ENCODE measurements at places on chromosomes 6 and 20.
A peak's percentile ranks its signal among the peaks of the same experiment; 100 is the strongest.

- no peak for DNase-seq
Measured at GRCh38 chr6:42118162-42119001, 24.0 kb downstream of the C6orf132 start.

- DNase-seq, result peak; percentile 60
Measured at GRCh38 chr6:392441-393390, 1.2 kb downstream of the IRF4 start.

- no peak for DNase-seq
Measured at GRCh38 chr20:43642548-43642947, 24.4 kb upstream of the MYBL2 start.

DNA sequence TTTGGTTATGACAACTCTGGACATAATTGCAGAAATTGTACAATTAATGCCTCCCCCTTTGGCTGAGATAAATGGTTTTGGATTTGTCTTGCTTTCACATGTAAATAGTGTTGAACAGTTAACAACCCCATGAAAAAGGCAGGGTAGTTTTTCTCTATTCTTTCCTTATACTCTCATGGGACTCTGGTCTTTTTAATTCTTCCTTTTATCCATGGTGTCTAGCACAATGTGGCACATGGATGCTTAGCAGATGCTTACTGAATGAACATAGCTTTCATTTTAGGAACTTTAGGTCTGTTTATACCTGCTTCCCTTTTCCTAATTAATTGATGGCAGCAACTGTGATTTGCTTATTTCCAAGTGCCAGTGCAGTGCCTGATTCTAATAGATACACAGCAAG, 75.6 kb downstream of the NCOA3 start:
- no peak for DNase-seq

DNA sequence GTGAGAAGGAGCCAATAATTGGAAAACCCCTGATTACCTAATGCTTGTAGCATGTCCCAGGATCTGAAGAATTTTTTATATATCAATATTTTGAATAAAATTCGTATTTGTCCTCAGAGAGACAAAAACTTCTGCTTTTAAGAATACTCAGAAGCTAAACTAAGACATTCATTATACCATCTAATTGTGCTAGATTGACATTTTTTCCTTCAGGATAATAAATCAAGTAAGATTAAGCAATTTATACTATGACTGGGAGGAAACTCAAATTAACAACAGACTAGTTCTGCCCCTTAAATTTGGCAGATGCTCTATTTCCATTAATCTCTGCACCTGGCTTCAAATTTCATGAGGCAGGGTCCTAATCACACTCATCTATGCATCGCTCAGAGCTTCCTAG, 291.4 kb downstream of the PLCB1 start:
- no peak for DNase-seq

DNA sequence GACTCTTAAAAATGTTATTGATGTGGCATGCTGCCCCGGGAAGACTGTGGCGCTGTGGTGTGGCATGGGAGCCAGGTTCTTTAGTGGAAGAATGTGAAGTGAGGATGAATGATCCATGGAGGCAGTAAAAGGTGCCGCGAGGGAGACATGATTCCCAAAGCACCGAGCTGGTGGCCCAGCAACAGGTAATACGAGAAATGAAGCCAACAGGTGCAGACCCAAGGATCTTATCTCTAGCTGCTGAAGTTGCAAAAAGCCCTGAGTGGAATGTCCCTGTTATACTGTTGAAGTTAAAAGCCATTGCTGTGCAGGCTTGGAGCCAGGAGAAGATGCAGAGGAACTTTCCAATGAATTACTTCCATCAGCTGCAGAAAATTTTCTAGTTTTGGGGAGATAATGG, 53.5 kb downstream of the OR2B6 start:
- DNase-seq, result no peak

- DNase-seq, result no peak
Measured at GRCh38 chr20:23550227-23550626, 18.1 kb downstream of the CST9L start.

DNA sequence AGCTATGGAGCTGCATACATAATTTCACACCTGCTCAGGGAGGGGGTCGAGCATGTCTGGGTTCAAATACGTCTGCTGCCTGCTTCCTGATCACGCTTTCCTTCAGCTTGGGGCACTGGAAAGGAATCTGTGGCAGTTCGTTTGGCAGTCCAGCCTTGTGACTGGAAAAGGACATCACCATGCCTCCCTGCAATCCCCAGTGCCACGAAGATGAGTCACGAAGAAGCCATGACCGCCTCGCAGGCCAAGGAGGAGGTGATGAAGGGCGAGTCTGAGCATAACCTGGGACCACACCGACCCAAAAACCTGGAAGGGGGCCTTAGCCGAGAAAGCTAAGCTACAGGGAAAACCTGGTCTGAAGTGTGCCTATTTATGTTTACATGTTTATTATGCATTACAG, 13.1 kb downstream of the JAG1 start:
- no peak for DNase-seq

GRCh38 chr6:163935158-163935762, 520.7 kb downstream of the QKI start:
- DNase-seq, result no peak

DNA sequence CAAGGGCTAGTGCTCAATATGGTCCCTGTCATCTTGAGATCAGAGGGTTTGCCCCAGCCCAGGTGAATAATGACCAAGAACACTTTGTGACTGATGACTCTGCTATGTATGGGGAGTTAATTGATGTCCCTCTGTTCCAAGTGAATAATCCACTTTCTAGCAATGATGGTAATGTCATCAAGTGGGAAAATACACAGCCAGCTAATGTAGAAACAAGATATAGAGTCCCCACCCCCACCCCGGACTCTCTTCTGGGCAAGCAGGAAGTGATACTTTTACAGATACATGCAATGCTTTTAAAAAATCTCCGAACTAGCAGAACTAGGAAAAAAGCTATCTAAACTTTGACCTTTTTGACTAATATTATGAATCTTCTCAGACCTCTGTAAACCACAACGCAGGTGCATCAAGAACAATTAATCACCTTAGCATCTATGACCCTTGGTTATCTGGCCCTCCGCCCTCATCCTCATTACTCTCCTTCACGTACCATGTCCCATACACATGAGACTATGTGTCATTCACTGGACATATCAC, 30.5 kb downstream of the CNR1 start:
- peak; percentile 47 for DNase-seq

GRCh38 chr20:54194724-54195438, 13.0 kb upstream of the PFDN4 start:
- DNase-seq, result no peak

DNA sequence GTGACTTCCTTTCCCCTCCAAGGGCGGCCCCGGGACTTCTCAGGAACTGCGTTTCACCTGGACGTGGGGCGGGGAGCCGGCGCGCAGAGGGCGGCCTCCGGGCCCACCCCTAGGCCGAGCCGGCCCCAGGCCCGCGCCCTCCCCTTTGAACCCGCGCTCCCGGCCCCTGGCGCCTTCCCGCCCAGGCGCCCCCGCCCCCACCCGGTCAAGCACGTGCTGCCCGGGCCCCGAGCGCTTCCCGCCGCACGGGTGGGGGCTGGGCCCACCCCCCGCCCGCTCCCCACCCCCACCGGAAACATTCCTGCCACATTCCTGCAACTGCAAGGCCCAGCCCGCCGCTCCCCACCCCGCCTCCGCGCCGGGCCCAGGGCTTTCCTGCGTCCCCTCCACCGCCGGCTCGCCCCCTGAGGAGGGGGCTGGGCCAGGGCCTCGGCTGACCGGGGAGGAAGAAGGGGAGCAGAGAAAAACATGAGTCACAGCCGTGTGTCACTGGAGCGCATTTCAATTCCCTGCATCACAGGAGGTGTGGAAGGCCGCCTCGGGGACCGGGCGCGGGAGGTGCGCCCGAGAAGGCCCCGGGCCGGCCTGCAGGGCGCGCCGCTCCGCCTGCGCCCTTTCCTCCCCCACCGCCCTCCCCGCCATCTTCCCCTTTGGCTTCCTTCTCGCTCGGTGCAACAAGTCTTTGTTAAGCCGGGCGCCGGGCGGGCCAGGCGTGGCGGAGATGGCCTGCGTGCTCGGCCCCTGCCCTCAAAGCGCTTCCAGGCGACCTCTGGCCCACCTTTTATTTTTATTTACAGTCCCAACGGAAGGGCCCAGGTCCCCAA, 1.2 kb upstream of the HMGA1 start:
- DNase-seq, result peak; percentile 73

DNA sequence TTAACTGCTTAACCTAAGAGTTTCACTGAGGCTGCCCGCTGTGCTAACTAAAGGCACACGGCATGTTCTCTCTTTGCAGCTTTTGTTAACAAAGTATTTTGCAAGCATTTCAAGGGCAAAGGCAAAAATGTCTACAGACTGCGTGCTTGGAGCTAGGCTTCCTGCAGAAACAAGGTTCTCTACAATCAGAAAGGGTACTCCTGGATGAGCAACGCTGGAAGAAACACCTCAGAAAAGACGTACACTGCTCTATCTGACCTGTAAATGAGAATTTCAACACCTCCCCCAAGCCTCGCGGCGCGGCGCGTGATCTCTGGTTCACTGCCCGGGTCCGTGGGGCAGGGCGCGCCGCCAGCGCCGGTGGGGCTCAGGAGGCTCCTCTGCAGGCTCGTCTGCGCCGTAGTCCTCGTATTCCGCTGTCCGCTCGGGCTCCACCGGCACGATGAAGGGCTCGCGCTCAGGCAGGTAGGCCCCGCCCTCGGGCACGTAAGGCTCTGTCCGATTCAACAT, 120.9 kb downstream of the COL12A1 start:
- DNase-seq, result no peak

DNA sequence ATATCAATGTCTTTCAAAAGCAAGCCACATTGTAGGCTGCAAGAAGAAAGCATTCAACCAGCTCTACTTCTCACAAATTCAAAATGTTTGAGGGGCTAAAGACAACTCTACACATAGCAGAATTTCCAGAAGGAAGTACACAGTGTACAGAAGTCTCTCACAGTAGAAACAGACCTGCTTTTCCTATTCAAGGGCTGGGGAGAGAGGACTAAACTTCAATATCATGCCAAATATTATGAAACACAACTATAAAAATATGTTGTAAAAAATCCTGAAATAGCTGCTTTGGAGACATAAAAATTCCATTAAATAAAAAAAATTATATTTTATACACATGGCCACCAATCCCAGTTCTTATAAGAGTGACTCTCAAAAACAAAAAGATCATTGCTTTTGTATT, 70.8 kb upstream of the IPCEF1 start:
- DNase-seq, result no peak

All from OCI-LY7 (cell line).